ENCODE measurements at places on chromosomes 5 and 9.

DNA sequence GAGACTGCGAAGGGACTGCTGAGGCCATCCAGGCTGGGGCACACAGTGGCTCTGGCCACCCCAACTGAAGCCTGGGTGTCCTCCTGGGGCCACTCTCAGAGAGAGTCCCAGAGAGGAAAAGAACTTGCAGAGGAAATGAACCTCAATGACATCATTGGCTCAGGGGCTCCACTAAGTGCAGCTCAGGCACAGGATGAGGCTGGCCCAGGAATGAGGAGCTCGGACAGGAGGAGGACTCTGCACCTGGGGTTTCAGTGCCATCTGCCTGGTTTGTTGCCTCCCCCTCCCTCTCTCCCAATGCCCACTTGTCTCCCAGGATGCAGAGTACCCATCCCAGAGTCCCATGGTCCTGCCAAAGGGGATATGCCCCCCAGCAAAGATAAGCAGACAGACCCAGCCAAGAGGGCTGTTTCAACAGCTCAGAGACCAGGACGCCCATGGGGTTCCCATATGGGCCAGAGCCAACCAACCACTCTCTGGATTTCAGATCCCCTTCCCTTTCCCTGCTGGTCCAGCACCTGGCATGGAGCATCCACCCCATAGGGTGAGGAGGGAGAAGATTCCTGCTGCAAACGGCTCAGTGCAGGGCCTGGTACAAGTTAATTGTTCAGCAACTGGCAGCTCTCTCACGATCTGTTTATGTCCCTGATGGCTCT, 26.9 kb upstream of the OLFM1 start:
- DNase-seq, result no peak

- no peak for DNase-seq
Measured at GRCh38 chr9:34610434-34611206, 1.3 kb downstream of the RPP25L start.

DNA sequence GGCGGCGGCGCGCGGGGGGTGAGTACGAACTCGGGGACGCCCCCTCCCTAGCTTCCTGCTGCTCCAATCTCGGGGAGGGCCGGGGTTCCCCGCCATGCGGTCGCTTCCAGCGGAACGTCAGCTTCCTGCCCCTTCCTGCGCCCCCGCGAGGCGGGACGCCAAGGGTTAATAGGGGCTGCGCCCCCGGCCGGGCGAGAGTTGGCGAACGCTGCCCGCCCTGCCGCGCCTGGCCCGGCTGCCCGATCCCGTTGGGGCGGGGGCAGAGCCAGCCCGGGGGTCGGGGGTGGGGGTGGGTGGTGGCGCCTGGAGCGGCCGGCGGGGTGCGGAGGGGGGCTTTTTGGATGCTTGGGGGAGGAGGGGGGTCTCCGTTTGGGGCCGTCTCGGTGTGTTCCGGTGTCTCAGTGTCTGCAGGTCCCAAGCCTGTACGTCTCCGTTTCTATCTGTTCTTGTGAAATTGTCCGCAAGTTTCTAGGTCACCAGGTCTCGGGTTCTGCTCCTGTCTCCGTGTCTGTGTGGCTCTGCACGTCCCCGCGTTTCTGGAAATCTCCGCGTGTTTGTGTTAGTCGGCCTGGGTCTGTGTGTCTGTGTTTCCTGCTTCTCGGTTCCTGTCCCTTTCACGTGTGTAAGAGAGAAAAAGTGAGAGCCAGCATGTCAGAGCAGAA, 789 bp downstream of the COL27A1 start:
- DNase-seq, result peak; percentile 26

DNA sequence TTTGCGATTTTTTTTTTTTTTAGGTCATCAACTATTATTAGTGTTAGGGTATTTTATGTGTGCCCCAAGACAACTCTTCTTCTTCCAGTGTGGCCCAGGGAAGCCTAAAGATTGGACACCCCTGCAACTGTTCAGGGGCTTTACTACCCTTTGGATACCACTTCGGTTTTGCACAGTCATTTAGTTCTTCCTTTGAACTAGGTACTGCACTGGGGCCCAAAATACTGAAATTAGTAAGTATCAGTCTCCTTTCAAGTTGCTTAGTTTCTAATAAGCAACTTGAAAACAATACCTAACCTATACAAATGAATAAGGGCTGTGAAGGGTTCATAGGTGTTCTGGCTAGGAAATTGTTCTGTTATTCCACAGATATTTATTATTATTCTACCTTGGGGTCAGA, 45.3 kb downstream of the CWC27 start:
- no peak for DNase-seq

DNA sequence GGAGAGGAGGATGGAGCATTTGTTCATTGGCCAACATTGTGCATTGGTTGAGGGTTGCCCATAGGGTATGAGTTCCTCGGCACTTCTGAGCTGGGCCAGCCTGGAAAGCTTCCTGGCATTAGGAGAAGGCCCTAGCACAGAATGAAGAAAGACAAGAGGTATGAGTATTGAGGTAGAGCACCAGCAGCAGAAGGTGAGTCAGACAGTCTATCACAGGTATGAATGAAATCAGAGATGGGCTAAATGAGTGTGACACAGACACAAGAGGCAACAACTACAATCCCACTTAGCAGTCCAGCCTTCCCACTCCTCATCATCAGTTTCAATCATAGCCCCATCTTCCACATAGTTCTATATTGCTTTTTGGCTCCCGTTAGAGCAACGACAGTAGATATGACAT, 25.4 kb upstream of the TGFBR1 start:
- no peak for DNase-seq

- no peak for DNase-seq
Measured at GRCh38 chr9:120720404-120720803, 6.1 kb upstream of the MEGF9 start.

- peak; percentile 72 for DNase-seq
Measured at GRCh38 chr5:69007726-69008368, 86.0 kb upstream of the SLC30A5 start.

DNA sequence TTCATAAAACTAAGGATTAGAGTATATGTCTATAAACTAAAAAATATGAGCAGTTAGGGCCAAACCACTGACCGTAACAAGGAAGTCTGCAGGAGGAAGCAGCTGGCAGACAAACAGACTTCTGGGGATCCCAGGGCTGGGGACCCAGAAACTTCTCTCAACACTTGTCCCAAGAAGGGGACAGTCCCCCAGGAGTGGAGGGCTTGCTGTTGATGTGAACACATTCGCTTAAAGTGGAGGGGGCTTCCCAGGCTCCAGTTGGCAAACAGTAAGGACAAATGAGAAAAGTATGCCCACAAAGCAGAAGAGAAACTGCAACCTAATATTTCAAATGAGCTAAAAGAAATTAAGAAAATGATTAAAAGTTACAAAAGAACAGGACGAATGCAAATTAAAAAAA, 83.7 kb downstream of the PDE8B start:
- DNase-seq, result no peak

- DNase-seq, result no peak
Measured at GRCh38 chr5:125154301-125155110, 408.1 kb upstream of the ZNF608 start.

Measured in naive thymus-derived CD8-positive, alpha-beta T cell (primary cell).